ENCODE measurements at places on chromosomes 16 and 17.

GRCh38 chr16:22397464-22397863, 23.0 kb upstream of the CDR2 start:
- DNase-seq = no peak

DNA sequence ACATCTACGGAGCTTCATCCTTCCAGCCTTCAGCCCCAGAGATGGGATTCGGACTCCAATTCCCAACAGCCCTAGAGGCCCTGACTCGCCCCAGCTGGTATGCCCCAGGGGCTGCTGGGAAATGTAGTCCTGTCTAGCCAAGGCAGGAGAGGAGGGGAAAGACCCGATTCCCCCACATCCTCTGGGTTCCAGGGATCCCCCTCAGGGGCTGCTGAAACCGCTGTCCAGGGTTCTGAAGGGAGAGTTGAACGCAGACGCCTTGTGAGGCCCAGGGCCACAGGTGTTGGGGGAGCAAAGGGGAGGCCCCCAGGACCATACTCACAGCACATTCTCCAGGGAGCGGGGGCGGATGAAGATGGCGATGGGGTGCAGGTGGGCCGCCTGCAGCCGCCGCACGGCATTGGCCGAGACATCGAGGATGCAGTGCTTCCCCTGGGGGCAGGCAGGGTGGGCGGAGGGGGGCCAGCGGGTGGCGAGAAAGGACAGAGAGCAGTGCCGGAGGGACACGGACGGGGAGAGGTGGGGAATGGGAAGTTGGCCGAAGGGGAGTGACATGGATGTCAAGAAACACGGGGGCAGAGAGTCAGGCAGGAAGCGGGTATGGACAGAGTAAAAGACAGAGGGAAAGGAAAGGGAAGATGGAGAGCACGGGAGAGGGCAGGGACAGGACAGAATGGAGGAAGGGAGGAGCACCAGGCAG, 12.6 kb upstream of the ASGR1 start:
- DNase-seq = peak; percentile 24

DNA sequence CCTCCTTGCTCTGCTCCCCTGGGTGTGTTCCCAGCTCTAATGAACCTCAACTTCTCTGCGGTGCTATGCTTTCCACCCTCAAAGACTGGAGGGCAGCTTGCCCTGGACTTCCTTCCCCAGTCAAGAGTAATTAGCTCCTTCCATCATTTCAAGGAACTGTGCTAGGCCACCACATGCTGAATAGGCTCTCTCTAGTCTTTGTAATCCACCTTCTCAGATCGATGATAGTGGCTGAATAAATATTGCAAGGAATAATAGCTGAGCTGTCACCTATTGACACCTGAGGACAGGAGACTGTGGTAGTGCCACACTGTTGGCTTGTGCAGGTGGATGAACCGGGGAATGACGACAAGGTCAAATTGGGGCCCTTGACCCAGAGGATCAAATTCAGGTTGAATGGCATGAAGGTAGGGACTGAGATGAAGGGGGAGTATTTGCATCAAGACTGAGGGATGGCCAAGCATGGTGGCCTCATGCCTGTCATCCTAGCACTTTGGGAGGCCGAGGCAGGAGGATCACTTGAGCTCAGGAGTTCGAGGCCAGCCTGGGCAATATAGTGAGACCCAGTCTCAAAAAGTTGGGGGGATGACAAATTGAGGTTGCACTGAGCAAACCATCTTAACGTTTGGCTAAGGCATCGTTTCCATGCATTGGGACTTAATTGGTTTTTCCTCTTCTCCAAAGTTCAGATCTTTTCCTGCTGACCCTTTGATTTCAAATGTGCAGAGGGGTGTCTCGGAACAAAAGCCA, 18.8 kb upstream of the SLC5A11 start:
- no peak for DNase-seq

GRCh38 chr16:66871840-66872239, 8.5 kb upstream of the PDP2 start:
- no peak for DNase-seq

GRCh38 chr16:56425439-56425832, at the start of gene AMFR:
Gene AMFR, minus strand, starts transcription at chr16:56425545. Its CDS starts 218 bp downstream, at chr16:56425327.
- peak; percentile 46 for DNase-seq

DNA sequence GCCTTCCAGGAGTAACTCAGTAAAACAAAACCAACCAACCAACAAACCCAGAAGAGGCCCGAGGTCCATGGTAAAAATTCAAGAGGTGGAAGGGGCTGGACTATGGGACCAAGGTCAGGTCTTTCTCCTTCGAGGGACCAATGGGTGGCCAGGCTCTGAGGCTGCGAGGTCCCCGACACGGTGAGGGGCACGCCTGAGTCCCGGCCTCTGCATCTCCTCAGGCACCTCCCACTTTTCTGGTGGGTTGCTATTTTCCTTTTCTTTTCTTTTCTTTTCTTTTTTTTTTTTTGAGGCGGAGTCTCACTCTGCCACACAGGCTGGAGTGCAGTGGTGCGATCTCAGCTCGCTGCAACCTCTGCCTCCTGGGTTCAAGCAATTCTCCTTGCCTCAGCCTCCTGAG, 18.0 kb downstream of the CD7 start:
- no peak for DNase-seq

DNA sequence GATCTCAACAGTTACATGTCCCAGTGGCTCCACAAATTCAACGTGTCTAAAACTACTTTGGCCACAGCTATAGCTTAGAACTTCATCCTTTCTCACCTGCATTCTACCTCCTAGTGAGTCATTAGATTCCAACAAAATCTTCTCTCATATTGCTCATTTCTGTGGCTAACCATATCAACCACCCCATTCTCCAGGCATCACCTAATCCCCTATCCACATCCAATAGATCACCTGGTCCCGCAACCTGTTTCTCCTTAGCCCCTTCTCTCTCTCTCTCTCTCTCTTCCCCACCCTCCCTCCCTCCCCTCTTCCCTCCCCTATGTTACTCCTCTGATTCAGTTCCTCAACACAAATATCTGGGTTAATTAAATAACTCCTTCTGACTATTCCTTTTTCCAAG, 64.6 kb downstream of the ANKFN1 start:
- DNase-seq = no peak

GRCh38 chr16:22775220-22775922, 38.6 kb upstream of the HS3ST2 start:
- DNase-seq = no peak

GRCh38 chr17:80892019-80892855, 99.4 kb upstream of the CHMP6 start:
- no peak for DNase-seq

GRCh38 chr17:54282886-54283285, 460.2 kb downstream of the KIF2B start:
- DNase-seq = no peak

GRCh38 chr17:58313815-58314705, 14.5 kb downstream of the TSPOAP1 start:
- DNase-seq = no peak

GRCh38 chr17:80295559-80295958, 34.9 kb downstream of the RNF213 start:
- DNase-seq = no peak

GRCh38 chr17:80817861-80818260, 173.8 kb upstream of the CHMP6 start:
- no peak for DNase-seq

DNA sequence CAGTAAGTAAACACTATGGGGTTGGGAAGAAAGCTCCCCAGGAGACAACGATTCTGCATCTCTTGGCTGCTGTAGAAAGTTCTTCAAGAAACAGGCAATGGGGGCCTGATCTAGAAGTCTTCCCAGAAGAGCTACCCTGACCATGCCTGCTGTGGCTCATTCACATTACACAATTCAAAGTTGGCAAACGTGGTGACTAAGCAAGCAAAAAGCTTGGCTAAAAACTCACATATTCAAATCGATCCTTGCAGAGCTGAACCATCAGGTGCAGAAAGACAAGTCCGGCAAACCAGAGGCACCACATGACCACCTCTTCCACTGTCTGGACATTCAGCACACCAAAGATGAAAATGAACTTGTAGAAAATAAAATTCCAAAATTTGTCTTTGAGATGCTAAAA, 16.1 kb downstream of the AMFR start:
- DNase-seq = no peak

DNA sequence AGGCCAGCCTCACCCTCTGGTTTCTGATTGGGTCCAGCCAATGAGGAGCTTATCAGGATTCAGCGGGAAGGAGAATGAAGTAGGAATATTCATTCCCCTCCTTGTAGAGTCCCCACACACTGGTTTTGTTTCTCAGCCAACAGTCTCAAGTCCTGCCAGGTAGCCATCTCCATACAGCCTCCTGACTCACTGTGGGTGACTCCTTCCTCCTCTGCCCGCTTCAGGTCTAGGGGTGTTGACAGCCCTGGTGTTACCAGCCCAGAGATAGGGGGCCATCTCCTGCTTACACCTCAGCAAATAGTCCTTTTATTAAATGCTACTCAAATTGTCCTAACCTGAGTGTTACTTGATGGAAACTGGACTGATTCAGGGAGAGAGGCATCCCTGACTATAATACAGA, 4.0 kb upstream of the MFAP4 start:
- DNase-seq = no peak

DNA sequence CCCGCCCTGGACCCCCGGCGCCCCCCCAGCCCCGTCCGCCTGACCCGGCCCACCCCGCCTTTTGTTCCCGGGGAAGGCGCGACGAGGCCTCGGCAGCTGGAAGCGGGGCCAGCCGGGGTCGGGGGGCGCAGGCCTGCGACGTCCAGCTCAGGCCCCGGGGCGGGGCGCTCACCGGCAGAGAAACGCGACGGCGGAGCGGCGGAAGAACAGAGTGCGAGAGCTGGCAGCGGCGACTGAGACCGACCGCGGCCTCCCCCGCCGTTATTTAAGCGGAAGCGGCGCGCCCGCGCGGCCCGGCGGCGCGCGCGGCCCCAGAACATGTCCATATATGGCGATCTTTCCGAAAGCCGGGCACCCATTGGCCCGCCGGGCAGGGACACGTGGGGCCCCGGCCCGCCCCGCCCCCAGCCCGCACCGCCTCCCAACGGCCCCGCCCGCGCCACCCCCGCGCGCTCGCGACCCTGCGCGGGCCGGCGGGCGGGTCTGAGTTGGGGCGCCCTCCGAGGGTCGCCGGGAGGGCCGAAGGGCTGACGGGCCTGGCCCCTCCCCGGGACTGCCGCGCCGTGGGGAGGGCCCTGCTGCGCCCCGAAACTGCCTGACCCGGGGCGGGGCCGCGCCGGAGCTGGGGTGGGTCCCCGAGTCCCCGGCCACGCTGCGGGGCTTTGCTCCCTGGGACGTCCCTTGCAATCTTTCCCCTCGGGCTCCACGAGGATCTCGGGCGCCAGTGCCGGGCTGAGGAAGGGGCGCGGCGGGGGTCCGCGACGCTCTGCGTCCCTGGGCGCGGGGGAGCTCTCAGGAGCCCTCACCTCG, at the start of gene ACTG1:
TSS of gene ACTG1 (minus strand) at position 238 of the 810 bp plus-strand sequence. CDS start 445 bp downstream, outside the sequence.
- DNase-seq = peak; percentile 86

DNA sequence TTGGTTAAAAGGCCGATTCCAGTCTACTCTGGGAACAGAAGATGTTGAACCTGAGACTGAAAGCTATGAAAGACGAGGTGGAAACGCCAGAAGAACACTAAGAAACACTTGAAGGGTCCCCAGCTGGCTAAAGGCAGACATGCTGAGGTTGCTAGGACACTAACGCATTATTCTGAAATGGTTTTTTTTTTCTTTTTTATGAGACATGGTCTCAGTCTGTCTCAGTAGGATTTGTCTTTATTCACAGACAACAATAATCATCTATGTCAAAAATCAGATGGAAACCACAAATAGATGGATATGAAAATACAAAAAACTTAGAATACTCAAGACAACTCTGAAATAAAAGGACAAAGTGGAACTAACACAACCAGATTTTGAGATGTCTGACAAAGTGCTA, 35.0 kb upstream of the RASD1 start:
- DNase-seq = no peak

DNA sequence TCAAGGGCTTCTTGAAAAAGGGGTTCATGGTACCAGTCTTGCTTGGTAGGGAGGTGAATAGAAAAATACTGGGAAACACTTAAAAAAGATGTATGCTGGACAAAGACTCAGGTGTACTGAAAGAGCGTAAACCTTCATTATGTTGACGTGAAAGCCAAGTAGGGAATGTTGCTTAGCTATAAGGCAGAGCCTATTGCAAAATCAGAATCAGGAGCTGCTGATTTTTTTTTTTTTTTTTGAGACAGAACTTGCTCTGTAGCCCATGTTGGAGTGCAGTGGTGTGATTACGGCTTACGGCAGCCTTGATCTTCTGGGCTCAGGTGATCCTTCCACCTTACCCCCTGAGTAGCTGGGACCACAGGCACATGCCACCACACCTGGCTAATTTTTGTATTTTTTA, 3.9 kb downstream of the TMEM94 start:
- DNase-seq = no peak

DNA sequence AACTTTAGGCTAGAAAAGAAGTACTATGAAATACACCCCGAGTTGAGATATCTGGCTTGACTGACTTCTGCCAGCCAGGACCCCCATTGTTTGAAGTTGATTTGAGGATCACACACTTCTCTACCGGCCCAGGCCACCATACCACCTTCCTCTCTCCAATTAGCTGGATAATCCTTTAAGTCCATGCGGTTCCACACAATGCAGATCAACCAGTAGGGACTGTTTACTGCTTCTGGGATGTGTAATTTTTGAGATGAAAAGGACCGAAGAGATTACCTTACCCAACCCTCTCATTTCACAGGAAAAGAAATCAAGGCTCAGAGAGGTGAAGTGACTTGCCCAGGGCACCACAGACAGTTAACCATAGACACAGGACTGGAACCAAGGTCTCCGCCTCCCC, 20.5 kb downstream of the ERN1 start:
- DNase-seq = no peak

- DNase-seq = no peak
These were observed 135.5 kb upstream of the CRHR1 start for GRCh38 chr17:45648642-45649041.

GRCh38 chr16:80569440-80570105, 28.8 kb downstream of the DYNLRB2 start:
- DNase-seq = no peak

DNA sequence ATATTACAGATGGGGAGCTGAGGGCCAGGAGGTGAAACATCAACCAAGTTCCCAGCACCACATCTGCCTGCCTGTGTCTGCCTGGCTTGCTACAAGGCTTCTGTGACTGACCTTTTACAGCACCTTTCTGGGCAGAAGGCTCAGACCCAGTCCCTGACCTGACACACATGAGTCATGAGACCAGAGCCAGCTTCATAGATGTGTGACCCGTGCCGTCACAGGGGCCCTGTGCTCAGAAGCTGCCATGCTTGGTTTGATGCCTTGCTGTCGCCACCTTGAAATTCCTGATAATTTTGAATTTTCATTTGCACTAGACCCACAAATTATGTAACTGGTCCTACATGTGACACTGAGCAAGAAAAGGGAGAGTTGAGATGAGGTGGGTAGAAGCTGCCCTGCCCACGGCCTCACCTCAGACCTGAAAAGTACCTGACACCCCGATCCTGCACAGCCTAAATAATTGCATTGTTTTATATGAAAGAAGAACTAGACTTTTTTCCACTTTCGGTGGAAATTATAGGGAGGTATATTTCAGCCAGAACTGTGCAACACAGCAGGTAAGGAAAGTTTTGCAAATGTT, 13.3 kb upstream of the PECAM1 start:
- no peak for DNase-seq
